Stimulated activated CD8-positive, alpha-beta memory T cell treated with anti-CD3 and anti-CD28 coated beads, Interleukin-15, amount 100 ng/mL, for 24 hours (primary cell): ENCODE measurements at places on chromosomes 2 and 18.

- DNase-seq, result no peak
Measured at GRCh38 chr2:30768036-30768686, 39.1 kb downstream of the CAPN13 start.

DNA sequence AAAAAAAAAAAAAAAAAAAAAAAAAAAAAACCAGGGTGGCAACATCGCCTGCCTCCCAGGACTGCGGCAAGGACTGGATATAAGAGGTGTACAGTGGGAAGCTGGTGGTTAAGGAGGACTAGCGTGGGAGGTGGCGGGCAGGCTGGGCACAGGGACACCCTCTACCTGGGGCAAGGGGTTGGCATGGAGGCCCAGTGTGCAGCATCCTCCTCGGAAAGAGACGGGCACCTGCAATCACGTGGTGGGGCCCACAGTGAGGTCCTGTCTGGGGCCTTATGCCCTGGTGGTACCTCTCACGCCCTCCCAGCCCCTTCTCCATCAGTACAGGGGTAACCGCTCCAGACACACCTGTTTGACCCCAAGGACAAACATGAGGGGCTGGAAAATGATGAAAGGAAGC, 27.9 kb downstream of the PXDN start:
- no peak for DNase-seq

DNA sequence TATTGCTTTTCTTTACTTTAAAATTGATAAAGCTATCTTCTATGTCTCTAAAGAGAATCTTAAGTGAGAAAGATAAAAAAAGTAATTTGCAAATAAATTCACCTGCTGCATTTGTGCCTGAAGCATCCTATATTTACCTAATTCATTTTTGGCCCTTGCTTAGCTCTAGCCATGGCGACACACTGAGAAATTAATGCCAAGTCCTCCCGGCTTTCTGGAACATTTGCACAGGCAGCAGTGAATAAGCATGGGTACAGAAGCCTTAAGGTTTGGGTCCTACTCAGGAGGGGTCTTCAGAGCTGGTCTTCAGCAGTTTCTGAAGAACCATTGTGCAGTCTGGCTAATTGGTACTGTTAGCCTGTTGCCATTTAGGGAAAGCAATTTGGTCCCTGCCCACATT, 73.9 kb upstream of the ZEB2 start:
- DNase-seq, result no peak

DNA sequence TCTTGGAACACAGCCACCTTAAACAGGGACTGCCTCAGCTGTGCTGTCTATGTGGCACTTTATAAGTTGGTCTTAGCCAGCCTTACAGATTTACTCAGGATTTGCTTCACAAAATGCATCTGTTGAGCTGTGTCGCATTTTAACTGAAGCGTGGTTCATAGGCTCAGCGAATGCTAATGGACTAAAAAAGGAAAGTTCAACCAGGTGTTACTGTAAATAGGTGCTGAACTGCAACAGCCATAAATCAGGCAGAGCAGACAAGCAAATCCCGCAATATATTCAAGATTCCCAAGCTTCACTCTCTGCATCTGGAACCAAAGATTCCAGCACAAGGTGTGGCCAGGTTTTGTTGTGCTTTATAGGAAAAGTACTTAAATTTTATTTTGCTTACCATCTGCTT, 130.0 kb downstream of the EPHA4 start:
- DNase-seq, result no peak

DNA sequence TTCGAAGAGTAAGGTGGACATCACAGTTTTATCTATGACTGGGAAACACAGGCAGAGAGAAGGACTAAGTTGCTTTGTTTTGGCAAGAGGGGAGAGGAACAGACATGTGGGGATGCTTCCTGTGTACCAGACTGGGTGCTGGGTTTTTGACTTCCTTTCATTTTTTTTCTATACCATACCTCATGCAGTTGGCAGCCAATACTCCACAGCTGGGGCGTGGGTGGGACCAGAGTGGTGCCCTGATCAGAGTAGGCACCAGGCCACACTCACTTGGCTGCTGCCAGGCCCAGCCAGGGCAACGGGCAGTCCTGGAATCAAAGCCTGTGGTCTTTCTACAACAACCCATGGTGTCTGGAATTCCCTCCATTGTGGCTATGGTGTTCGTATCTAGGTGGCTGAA, 45.2 kb downstream of the SH3RF3 start:
- no peak for DNase-seq

DNA sequence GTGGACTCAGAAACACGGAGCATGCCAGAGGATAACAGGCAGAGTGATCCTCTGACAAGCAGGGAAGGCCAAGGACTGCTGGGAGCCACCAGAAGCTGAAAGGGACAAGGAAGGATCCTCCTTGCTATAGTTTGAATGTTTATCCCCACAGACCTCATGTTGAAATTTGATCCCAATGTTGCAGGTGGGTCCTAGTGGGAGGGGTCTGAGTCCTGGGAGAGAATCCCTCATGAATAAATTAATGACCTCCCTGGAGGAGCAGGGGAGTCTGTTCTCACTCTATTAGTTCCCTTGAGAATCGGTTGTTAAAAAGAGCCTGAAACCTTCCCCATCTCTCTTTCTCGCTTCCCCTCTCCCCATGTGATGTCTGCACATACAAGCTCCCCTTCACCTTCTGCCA, 124.4 kb downstream of the FBXO15 start:
- DNase-seq, result no peak

DNA sequence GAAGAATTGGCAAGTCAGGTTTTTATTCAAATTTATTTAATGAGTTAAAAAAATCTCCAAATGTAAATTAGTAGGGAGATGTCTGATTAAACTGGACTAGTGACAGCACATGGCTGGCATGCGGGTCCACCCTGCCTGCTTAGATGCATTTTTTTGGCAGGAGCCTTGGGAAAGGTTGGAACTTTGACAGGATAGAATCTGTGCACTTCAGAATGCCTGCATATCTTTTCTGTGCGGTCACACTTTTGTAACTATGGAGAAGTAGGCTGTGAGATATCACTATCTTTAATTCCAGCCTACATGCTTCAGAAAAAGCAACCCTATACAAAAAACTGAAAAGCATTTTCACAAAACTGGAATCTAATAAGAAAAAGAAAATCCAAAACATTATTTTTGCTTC, 317.8 kb downstream of the MBD2 start:
- no peak for DNase-seq

DNA sequence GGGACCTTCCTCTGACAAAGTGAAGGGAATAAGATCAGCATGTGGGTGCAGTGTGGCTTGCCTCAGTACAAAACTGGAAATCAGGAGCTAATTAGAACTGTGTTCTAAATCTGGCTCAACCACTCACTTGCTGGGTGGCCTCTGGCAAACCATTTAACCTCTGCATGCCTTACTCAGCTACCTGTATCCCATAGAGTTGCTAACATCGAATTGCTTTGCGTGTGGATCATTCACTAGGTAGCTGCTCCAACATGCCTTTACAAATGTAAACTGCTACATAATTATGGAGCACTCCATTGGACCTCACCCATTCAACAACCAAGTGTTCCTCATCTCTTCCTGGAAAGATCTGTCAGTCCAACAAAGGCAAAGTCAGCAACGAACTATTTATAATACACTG, 19.0 kb downstream of the PLEKHM3 start:
- no peak for DNase-seq

DNA sequence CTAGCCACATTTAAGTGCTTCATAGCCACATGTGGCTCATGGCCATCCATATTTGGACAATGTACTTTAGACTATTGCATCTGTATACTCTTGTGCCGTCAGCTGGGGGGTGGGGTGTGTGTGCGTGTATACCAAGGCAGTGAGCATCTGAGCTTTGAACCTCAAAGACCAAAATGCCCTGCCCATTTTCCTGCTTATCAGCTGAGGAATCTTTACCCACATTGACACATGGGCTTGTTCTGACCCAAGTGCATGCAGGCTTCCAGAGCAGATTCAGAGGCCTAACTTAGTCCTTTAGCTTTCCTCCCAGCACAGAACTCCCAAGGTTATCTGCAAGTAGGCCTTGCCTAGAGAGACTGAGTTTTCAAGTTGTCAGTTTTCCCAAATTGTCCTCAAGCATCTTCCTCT, 11.1 kb upstream of the MOCOS start:
- DNase-seq, result no peak

GRCh38 chr2:177187631-177188312, 24.8 kb upstream of the HNRNPA3 start:
- no peak for DNase-seq

DNA sequence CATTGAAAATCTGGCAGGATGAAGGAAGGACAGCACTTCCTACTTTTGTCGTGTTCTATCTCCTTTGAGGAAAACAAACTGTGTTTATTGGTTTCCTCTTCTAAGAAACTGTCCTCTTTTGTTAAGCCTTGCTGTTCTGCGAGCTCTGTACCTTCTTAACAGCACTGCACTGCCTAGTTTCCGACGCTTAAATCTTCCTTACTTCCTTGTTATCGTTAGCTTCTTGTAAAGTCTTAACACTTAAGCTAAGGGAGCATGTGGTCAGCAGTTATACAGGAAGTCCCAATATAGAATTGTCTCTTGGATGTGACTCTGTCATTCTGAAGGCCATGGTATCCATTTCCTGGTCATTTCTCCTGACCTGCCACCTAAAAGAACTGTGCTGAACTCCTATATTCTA, 552.8 kb upstream of the NRP2 start:
- no peak for DNase-seq

- DNase-seq, result no peak
Measured at GRCh38 chr2:125037135-125037653, 1012.1 kb downstream of the CNTNAP5 start.

- no peak for DNase-seq
Measured at GRCh38 chr2:63903003-63903402, 61.3 kb downstream of the UGP2 start.

- DNase-seq, result no peak
Measured at GRCh38 chr2:110853516-110853915, 121.1 kb downstream of the ACOXL start.

- DNase-seq, result no peak
Measured at GRCh38 chr2:19580264-19580663, 221.8 kb upstream of the OSR1 start.

GRCh38 chr2:58006256-58006951, 40.2 kb upstream of the VRK2 start:
- DNase-seq, result no peak

DNA sequence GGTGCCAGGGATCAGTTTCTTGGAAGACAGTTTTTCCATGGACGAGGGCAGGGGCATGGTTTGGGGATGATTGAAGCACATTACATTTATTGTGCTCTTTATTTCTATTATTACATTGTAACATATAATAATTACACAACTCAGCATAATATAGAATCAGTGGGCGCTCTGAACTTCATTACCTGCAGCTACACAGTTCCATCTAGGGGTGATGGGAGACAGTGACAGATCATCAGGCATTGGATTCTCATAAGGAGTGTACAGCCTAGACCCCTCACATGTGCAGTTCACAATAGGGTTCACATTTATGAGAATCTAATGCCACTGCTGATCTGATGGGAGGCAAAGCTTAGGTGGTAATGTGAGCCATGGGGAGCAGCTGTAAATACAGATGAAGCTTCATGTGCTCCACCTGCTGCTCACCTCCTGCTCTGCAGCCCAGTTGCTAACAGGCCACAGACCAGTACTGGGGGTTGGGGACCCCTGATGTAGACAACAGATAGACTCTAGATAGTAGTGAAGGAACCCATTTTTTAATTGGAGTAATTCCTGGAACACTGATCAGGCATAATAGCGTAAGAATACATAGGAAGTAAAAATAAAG, 41.5 kb upstream of the MC4R start:
- no peak for DNase-seq

DNA sequence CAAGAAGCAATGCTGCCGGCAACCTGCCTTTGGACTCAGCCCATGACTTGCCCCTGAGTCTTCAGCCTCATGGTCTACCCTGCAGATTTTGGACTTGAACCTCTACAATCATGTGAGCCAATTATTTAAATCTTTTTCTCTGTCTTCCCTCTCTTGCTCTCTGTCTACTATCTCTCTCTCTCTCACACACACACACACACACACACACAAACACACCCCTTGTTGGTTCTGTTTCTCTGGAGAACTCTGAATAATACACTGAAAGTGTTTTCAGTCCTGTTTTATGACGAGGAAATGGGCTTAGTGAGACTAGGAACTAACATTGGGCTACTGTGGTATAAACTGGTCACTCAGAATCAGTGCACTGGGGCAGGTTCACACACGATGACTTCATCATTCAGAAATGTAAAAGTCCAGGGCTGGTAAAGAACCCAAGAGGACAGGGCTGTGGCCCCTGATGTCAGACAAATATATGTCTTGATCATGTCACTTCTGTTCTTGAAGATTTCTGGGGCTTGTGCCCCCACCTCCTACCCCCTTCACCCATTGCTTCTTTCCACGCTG, 266.1 kb upstream of the SIX2 start:
- DNase-seq, result no peak

DNA sequence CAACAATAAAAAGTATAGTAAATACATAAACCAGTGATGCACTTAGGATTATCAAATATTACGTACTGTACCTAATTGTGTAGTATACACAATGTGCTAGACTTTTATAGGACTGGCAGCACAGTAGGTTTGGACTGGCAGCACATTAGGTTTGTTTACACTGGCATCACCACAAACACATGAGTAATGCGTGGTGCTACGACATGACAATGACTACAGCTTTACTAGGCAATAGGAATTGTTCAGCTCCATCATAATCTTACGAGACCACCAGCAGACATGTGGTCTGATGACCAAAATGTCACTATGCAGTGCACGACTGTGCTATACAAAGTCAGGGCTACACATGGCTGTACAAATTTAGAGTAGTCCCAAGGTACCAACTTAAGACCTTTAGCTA, 2.3 kb downstream of the MBOAT2 start:
- no peak for DNase-seq

DNA sequence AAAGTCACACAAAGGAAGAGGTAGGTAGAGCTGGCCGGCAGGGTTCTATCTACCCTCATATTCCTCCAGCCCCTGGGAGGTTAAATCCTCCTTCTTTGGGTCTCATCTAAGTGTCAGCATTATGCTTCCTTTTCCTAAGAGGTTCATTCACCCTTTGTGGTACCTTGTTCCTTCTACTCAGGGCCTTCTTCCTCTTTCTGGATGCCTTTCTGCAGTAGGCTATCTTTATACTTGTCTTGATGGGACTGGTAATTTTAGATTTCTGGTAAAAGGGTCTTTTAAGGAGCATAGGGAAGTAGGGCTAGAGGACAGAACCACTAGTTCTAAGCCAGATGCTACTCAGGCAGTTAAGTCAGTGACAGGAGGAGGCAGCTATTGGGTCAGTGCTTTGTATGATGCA, 13.7 kb upstream of the TNP1 start:
- no peak for DNase-seq

GRCh38 chr2:219386532-219387280, 1.0 kb downstream of the DNPEP start:
- no peak for DNase-seq

GRCh38 chr18:34283506-34283905, 58.8 kb upstream of the NOL4 start:
- no peak for DNase-seq

DNA sequence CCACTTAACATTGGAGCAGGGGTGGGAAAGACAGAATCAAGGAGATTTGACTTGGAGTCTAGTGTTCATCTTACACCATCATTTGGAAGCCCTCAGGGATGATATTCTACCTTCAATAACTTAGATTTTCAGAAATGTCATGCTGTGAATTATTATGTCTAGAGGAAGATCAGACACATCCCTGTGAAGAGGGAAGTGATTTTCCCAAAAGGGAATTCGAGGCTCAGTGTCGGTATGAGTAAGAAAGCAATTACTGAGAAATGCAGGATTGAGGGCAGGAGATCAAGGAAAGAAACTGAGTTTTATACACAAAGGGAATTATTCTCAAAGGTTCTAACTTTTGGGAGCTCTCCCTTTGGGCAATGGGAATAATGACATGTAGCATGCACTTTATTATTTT, 25.6 kb upstream of the ATIC start:
- no peak for DNase-seq
